Cortex of kidney (tissue), 1 donor: ENCODE measurements at places on chromosomes 5 and 9.

DNA sequence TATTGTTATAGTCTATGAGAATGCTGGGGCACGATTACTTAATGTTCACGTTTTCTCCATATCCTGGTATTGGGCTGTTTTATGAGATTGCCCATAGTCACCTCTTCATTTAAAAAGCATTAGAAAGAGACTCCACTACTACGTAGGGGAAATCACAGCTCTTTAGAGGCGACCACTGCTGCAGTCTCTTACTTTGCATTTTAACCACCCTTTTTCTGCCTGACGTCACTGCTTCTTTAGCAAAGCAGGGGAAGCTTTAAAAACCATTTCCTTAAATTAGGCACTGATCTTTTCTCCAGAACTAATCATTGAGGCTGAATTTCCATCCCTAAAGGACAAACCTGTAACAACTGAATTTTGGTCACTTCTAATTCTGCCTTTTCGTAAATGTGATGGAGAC lies 38.9 kb downstream of the ZNF608 start:
- no peak for DNase-seq

GRCh38 chr5:5145651-5146529 lies 5.8 kb downstream of the ADAMTS16 start:
- no peak for DNase-seq

DNA sequence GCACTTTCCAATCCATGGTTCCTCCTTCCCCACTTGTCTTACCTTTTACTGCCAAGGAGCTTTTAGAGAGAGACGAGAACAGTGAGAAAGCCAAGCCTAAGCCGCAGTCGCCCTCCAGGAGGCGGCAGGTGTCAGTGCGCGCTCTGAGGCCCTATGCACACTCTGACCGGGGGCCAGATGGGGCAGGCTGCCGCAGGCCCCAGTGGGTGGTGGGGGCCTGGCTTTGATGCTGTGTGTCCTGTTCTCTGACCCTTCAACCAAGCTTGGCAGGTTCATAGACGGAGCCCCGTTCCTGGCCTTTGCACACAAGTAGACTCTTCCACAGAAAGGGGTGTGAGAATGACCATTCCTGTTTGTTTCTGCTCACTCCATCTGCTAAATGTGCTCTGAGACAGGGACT lies 77.3 kb downstream of the WNK2 start:
- DNase-seq: no peak

- no peak for DNase-seq
Measured at GRCh38 chr9:17863213-17863883, 284.5 kb downstream of the SH3GL2 start.

- DNase-seq: no peak
Measured at GRCh38 chr5:178387061-178387855, 154.7 kb upstream of the PHYKPL start.
